NCI-H2171 treated with DMSO at 0.1 percent for 48 hours (cell line): ENCODE measurements at places on chromosomes 16 and 17.

DNA sequence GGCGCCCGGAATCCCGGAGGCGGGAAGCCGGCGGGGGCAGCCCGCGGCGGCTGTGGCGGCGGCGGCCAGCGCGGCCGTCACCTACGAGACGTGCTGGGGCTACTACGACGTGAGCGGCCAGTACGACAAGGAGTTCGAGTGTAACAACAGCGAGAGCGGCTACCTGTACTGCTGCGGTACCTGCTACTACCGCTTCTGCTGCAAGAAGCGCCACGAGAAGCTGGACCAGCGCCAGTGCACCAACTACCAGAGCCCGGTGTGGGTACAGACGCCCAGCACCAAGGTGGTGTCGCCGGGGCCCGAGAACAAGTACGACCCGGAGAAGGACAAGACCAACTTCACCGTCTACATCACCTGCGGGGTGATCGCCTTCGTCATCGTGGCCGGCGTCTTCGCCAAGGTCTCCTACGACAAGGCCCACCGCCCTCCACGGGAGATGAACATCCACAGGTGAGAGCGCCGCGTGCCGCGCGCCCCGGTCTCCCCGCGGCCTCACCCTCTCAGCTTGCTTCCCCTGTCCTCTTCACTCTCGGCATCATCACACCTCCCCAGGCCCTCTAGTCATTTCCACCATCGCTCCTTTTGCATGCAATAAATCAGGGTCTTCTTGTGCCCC lies 706 bp downstream of the SHISA6 start:
- no peak for DNase-seq

DNA sequence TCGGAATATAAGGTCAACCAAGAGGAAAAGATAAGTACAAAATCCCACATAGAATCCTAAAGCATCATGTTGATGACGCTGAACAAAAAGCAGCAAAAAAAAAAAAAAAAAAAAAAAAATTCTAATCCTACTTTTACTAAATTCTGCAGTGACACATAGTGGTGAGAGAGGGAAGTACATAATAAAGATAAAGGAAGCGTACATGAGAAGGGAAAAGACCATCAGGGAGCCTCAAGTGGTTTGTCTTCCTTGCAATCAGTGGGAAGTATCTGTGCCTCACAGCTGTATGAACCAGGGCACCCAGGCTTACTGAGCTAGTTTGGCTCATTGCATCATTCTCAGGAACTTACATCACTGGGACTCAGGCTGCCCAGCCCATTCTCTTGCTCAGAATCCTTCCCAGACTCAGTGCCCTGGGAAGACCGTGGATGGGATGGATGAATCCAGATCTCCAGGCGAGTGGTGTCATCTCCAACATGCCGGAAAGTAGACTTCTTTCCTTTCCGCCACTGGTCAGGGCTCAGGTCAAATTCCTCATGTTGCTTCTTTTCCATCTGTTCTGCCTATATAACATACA lies 21.2 kb downstream of the SMG6 start:
- peak; percentile 90 for DNase-seq

GRCh38 chr17:51165680-51166197 lies 472 bp upstream of the NME2 start:
- DNase-seq, result peak; percentile 86

GRCh38 chr16:10828851-10829366 lies 10.3 kb upstream of the TVP23A start:
- no peak for DNase-seq

DNA sequence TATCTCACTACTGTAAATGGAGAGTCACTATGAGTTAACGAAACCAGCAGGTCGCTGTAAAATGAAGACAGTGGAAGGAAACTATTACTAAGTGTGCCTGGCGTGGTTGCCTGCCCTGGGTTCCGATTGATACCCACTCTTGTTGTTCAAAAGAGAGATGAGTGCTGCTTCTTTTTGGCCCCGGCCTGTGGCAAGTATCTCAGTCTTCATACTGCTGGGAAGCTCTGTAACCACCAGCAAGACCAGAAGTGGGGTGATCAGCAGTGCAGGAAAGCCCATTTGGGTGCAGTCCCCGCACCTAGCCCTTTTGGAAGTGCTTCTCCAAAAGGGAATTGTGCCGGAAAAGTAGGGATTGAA lies 104.5 kb downstream of the SNX29 start:
- no peak for DNase-seq

DNA sequence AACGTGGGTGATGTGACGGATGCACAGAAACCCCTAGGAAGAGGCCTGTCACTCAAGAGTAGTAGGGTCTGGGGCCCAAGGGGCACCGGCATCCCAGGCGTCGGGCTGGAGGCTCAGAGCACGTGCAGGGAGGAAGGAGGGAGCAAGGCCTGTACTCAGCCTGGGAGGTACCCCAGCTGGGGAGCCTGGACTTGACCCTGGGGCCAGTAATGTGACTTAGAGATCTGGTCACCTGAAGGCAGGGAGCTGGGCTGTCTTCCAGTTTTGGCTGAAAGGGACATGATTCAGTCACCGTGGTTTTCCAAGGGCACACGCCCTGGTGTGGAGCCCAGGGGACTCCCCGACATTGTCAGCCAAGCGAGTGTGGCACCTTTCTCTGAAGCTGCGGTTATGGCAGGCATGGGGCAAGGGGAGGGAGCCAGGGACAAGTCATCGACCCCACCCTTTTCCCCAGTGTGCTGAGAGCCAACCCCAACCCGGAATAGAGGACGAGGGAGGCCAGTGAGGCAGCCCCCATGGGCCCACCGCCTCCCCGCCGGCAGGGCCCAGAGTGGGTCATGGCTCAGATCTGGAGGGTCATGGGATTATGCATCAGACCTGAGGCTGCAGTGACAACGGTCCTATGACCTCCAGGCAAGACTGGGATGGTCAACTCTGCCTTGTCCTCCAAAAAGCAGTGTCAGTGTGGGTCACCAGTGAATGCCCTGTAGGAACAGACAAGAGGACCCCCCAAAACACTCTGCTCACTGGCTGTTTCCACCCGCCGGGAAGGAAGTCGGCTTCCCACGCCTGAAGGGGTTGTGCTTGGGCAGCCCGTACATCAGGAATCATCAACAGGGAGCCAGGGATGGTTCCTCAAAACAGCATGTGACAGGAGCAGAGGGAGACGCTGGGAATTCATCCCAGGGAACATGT lies 41.9 kb downstream of the MEAK7 start:
- DNase-seq, result no peak

DNA sequence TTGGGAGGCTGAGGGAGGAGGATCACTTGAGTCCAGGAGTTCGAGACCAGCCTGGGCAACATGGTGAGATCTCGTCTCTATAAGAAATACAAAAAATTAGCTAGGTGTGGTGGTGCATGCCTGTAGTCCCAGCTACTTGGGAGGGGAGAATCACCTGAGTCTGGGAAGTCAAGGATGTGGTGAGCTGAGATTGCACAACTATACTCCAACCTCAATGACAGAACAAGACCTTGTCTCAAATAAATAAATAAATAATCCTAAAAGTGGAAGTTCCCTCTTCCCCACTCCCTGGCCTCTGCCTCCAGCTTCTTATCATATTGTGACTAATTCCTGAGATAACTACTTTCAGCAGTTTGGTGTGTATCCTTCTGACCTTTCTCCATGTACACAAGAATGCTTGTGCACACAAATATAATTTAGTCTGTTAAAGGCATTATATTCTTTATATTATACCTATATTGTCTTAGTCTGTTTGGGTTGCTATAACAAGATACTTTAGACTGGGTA lies 23.5 kb upstream of the DNAJA2 start:
- DNase-seq, result no peak

- DNase-seq, result no peak
These were observed 1.6 kb downstream of the BORCS6 start for GRCh38 chr17:8188263-8188839.

DNA sequence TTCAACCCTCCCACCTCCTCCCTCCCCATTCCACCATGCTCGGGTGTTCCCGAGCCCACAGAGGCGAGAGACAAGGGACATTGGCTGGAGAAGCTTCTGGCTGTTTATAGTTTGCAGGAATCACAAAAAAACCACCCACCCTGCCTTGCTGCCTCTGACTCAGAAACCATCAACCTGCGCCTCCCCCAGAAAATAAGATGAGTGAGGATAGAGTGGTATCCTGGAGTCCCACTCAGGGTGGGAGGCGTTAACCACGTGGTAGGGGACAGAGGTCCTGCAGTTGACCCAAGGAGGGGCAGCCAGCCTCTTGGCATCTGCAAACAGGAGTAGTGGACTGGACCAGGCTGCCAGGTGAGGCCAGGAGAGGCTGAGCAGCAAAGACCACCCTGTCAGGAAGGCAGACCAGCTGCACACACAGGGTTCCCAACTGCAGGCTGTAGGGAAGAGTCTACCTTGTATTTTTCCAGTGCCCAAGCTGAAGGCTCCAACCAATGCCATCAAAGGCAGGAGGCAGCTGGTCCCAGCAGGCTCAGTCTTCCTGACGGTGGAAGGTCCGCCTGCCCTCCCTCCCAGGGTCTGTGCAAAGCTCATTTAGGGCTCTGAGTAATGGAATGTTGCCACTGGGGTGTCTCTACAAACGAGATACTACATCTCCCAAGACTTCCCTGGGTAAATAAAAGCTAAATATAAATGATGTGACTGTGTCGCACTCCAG lies 201.5 kb upstream of the TNRC6C start:
- DNase-seq, result no peak

GRCh38 chr16:14667347-14668266 lies 26.5 kb downstream of the PLA2G10 start:
- DNase-seq, result no peak

- DNase-seq, result no peak
These were observed 49.2 kb downstream of the CUEDC1 start for GRCh38 chr17:57905875-57906455.

DNA sequence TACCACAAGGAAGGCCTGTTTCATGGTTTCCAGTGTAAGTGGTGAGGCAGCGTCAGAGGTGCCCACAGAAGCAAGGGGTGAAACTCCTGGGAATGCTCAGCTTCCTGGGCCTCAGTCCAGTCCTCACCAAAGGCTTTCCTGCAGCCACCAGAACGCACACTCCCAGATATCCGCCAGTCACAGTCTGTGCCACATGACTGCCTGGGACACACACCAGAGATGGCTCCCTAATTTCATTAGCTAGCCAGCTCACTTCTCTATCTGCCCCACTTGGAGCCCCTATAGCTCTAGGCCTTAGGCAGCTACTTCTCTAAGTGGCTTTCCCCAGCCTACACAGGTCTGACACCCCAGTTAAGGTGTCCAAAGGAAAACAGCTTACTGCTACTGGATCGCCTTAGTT lies 77.0 kb downstream of the CYTH1 start:
- no peak for DNase-seq

GRCh38 chr16:82027629-82028064 lies 7.4 kb upstream of the HSD17B2 start:
- no peak for DNase-seq

DNA sequence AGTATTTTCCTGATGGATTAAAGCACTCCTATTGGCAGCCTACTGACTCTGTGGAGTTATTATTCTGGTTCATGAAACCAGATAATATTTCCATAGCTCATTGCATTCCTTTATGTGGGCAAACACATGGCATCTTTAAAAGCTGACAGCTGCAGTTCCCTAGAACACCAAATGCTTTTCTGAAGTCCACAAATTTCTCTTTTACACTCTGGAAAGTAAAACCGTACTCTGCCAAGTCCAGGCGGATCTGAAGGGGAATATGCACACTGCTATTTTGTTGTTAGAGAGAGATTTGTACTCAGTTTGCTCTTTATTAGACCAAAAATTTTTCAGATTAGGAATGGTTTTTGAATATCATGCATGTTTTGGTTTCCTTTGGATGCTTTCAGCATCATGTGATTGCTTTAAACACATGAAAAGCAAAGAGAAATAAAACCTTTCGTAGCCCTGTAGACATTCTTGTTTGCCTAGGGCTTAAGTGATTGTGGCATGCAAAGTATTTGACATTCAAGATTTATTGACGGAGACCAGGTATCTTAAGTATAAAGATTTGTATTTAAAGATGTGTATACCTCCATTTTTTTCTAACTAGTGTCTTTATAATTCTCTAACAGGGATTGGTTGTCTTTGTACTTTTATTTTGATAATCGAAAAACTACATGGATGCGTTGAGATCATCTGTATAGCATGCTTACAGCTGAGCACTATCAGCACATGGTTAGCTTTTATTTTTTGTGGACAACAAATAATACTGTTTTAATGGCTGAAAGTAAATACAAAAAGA lies 19.5 kb downstream of the SEC14L1 start:
- DNase-seq, result peak; percentile 66

GRCh38 chr17:14381606-14382005 lies 80.7 kb downstream of the HS3ST3B1 start:
- no peak for DNase-seq

- no peak for DNase-seq
These were observed 8.3 kb downstream of the SOCS3 start for GRCh38 chr17:78351449-78352006.

DNA sequence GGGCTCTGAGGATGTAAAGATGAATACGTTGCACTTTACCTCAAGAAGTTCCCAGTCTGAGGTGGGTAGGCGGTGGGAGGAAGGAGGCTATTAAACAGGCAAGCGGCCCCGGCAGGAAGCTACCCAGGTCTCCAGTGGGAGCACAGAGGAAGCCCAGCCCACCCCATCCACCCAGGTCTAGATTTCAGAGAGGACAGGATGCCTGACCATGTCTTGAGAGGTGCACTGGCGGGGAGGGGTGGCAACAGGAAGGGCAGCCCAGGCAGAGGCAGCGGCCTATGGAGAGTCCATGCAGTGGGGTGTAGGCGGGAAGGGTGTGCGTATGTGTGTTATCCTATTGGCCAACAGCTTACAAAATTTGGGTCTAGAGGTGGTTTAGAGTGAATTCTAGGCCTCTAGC lies 13.9 kb downstream of the SARM1 start:
- no peak for DNase-seq

DNA sequence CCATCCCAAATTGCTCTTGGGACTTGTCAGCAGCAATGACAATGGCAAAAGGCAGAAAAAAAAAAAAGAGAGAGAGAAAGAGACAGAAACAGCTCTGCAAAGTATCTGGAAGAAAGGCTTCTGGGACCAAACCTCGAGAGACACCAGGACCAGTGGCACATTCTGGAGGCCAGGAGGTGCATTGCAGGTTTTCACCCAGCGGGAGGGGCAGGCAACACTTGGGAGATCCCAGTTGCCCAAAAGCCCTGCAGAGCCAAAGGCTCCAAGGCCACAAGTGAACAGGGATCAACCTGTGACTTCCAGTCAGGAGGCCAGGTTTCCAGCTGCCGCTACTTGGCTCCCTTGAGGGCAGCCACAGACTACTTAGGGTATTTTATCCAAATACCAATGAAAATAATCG lies 110.8 kb upstream of the CDH5 start:
- DNase-seq, result no peak

- DNase-seq, result no peak
These were observed 23.1 kb downstream of the PRDM7 start for GRCh38 chr16:90053902-90054500.

GRCh38 chr17:69651921-69652320 lies 237.4 kb downstream of the MAP2K6 start:
- DNase-seq, result no peak
